RWPE2 (cell line): ENCODE measurements at places on chromosomes 7 and 10.

GRCh38 chr10:14742815-14743214 lies 31.9 kb downstream of the FAM107B start:
- DNase-seq = no peak

GRCh38 chr10:124554085-124554858 lies 92.6 kb downstream of the LHPP start:
- DNase-seq = no peak

DNA sequence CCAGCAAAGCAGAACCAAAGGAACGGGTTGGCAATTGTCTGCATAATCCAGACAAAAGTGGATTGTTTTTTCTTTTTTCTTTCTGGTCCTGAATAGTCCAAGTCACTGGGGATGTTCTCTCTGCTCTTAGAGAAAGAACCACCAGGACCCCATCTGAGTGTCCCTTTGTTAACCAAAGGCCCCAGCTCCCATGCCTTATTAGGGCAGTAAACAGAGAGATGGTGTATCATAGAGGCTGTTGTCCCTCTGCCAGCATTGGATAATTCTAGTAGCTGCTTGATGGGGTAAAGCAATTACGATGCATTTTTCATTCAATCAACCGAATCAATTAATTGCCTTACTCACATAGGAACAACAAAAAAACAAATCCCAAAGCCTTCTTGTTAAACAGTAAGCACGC lies 213.0 kb downstream of the BUB3 start:
- no peak for DNase-seq

DNA sequence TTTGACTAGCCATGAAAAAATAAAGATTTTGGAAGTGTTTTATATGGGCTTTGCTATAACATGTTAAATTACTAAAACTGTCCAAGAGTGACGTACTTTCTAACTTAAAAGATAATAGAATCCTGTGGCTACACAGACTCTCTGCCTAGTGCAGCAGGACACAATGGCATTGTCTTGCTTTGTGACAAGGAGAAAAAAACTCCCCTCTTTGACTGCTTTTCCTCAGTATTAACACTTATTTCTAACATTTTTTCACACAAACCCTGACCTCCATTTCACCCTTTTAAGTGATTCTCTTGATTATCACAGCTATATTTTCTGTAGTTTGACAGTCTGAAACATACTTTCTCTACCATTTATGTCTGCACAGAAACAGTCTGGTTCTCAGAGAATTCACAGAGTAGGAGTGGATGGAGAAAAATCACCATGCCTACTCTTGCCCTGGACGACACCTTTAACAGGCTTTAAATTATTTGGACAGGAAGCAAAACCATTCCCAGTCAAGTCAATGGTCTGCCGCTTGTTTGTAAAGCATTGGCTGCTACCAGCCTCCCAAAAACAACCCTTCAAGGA lies 336.3 kb upstream of the SMIM30 start:
- DNase-seq = no peak

DNA sequence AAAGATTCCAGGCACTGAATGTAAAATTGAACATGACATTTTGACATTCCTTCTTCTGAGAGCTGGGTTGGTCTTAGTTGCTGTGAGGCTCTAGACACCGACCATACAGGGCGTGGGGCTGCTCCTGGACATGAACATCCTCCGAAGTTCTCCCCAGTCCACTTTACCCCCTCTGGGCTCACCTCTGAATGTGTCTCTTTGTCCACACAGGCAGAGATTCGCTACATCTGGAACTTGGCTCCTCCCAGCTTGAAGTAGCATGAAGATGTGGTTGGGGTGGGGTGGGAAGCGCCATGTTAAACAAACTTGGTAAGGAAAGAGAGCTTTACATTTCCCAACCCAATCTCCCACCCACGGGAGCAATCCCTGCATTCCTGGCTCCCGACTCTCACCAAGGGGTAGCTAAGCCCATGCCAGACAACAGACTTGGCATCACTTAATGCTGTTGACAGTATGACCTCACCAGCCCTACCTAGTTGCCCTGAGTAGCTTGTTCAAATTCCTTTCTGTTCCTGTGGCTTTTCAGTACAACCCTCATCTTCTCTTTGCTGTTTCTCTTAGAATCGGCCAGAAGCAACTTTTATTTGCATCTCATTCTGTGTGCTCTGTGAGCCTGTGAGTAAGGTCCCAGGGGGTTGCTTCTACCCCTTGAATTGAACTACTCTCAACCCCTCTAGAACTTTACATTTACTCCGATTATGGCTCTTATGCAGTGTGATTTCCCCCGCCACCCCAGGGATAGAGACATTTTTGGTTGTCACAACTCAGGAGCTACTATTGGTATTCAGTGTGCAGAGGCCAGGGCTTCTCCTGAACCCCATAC lies 211.4 kb downstream of the SEC23IP start:
- DNase-seq = no peak

GRCh38 chr7:80244206-80244916 lies 109.7 kb downstream of the GNAI1 start:
- DNase-seq = no peak

DNA sequence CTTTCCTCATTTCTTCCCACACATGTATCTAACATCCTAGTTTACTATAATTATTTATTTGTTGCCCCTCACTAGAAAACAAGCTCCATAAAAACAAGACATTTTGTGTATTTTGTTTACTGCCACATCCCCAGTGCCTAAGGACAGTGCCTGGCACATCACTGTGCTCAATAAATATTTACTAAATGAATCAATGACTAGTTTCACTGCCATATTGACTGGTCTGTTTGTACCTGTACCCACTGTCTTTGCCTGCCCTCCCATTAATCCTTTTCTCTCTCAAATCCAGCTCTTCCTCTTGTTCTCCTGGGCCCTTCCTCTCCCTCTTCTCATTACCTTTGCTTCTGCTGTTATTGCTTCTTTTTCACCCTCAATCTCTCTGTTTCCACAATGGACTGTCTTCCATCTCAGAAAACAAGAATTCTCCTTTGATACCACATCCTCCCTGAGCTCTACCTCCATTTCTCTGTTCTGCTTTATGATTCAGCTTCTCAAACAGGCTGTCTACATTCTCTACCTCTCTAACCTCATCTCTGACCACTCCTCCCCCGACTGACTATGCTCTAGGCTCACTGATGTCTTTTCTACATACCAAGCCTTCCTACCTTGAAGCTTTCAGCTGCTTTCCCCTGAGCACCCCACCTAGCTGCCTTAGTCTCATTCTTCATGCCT lies 8.3 kb upstream of the FAM133B start:
- no peak for DNase-seq
